Activated CD8-positive, alpha-beta T cell treated with anti-CD3 and anti-CD28 coated beads for 36 hours (primary cell): ENCODE measurements at places on chromosomes 13 and 19. TPM values are rescaled to one million over a fixed set of nuclear protein-coding genes. Genes with fewer than 3 reads are reported as not detected.

- DNase-seq = no peak
Measured at GRCh38 chr13:30889196-30889690, 16.8 kb upstream of the MEDAG start.

DNA sequence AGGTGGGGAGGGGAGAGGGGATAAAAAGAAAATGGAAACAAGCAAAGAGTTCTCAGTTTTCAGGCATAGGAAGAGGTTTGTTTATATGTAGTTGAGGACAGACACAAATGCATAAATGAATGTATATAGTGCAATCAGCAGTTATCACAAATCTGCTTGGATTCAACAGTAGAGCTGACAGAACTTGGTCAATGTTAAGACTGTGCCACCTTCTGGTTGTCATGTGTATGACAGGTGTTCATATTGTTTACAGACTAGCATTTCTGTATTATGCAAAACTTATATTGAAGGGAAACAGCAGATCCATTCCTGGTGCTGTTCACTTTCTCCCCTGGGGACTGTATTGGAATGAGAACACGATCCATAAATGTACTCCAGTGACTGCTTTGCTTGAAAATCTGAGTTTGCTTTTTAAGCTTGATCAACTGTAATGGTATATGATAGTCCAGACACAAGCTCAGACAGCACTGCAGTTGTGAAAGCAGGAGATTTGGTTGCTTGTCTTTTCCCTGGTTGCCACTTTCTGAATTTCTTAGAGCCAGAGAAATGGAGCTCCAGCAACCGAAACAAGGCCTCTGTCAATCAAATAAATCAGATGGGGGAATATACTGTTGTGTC lies 319.5 kb upstream of the OBI1 start:
- peak; percentile 55 for DNase-seq

- DNase-seq = no peak
Measured at GRCh38 chr13:89925107-89925506, 1422.4 kb upstream of the MIR17HG start.

Gene LGALS4
- 0.29 TPM for total RNA-seq

Gene LGI4
- total RNA-seq = 0.25 TPM
